ENCODE measurements at places on chromosomes 5 and 9.

- no peak for DNase-seq
Measured at GRCh38 chr5:31753700-31754357, 114.9 kb downstream of the PDZD2 start.

- no peak for DNase-seq
Measured at GRCh38 chr9:91067306-91067860, 265.8 kb downstream of the SYK start.

- DNase-seq = no peak
Measured at GRCh38 chr9:134632329-134632728, 9.3 kb upstream of the COL5A1 start.

GRCh38 chr9:20634895-20635294 lies 12.6 kb upstream of the MLLT3 start:
- DNase-seq = no peak

DNA sequence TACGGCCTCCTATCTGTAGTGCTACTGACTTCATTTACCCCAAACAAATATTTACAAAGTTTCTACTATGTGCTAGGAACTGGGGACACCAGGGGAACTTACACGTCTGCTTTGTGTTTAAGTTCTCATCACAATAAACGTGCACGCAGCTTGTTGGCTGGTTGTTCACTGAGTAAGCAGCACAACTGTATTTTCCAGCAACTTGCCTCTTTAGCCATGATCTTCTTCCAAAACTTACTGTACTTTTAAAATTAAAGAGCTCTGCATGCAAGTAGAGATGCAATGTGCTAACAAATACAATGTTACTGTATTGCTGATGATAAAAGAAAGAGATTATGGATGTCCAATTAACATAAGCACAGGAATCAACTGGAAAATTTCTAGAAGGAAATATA lies 62.8 kb downstream of the RAPGEF1 start:
- no peak for DNase-seq

- no peak for DNase-seq
Measured at GRCh38 chr9:89668216-89668865, 63.5 kb downstream of the GADD45G start.

DNA sequence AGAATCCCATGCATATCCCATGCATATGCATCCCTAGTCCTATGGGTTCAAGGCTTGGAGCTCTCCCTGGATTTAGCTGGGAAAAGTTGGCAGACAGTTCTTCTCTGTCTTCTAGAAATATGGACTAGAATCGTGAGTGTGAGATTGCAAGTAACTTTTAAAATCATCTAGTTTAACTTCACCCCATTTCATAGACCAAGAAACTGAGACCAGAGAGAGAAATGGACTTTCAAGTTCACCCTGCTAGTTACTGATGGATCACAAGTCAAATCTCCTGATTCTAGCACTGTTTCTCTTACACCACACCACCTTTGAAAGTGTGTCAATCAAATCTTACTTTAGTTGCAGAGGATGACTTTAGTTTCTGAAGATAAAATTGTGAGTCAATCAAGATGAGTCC lies 13.4 kb downstream of the TGFBI start:
- no peak for DNase-seq

DNA sequence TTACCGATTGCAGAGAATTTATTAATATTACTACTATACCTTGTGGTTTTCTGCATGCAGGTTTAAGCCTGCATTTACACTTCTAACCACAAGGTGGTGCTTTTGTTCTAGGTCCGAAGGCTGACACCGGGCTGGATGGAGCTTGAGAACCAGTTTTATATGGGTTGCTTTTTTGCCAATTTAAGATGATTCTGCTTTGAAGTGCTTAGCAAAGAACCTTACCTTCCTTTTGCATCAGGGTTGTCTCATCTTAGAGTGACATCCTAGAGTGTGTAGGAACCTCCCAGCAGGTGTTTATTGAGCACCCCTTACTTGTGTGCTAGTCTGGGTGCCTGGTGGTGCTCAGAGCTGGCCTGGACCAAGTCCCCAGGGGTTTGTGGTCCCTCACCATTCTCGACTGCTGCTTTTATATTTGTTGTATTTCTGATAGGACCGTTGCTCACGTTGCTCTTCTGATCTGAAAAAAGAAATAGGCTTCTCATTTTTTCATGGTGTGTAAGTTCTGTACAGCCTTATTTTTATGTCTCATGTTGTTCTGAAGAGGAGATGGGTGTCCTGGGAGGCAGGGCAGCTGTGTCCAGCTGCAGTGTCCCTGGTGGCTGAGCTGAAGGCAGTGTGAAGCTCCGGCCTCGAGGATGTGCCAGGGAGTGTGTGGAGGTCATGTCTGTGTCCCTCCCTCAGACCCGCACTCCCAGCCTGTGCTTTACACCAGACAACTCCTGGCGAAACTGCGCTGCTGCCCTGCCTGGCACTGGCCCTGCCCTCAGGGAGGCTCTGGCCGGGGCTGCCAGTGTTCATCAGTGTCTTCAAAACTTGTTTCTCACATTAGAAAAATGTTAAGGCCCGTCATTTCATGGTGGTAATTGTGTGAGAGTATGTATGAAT lies 54.3 kb downstream of the EHMT1 start:
- no peak for DNase-seq

- no peak for DNase-seq
Measured at GRCh38 chr9:102497709-102498108, 497.4 kb upstream of the CYLC2 start.

- no peak for DNase-seq
Measured at GRCh38 chr5:154756868-154757813, 2.0 kb downstream of the LARP1 start.

DNA sequence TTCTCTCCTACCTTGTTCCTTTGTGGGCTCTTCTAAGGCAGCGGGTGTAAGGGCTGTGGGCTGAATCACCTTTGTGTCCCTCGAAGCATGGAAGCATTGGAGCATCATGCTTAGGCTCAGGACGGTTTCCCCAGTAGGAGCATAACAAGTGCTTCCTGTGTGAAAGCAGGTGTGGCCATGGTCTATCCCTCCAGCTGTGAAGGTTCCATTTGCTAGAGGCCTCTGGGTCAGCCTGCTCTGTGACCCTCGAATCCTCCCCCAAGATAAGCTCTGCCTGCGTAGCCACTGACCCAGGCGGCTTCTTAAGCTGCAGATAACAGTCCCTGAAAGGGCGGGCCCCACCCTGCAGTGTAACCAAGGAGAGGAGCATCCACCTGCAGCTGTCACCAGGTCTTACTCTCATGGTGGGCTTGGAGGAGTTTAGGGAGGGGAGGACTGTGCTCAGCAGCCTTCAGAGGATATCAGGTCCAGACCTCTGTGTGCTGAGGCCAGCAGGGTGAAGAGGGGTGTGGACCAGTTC lies 8.4 kb upstream of the NDST1 start:
- no peak for DNase-seq

- DNase-seq = no peak
Measured at GRCh38 chr9:97480749-97481148, 20.7 kb upstream of the TMOD1 start.

DNA sequence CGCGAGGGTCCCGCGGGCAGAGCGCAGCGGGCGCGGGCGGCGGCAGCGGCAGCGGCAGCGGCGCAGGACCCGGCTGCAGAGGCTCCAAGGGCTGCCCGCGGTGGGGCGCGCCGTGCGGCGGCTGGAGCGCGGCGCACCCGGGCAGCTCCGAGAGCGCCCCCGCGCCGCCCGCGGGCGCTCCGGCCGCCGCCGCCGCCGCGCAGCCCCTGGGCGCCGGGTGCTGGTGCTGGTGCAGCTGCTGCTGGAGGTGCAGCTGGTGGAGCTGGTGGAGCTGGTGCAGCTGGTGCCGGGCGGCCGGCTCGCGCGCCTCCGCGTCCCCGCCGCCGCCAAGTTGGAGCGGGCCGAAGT lies 644 bp downstream of the IER5L start:
- no peak for DNase-seq

DNA sequence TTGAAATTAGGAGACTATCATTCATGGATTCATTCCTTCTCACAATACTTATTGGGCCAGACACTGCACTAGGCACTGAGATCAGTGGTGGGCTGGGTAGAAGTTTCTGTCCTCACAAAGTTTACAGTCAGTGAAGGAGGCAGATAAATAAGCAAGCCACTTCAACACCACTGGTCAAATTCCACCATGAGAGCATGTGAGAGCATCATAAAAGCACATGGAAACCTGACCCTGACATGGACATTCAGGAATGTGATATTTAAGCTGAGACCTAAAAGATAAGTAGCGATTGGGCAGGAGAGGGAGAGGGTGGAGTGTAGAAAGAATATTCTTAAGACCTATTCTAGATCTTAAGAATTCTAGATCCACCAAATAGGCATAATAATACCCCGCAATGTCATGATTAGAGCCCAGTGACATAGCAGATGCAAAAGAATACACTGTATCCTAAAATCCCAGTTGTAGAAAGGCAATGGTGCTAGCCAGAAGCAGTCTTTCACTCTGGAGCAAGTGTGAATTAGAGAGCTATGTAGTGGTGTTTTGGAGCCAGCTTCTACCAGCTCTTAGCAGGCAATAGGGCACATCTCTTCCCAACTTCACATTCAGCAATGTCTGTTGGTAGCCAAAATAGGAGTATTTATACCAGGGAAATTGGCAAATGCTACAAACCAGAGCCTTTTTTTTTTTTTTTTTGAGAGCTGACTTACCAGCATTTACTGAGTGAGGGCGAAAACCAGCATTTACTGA lies 46.4 kb downstream of the SH3RF2 start:
- no peak for DNase-seq

- no peak for DNase-seq
Measured at GRCh38 chr5:171316258-171317121, 7.4 kb downstream of the TLX3 start.

- DNase-seq = no peak
Measured at GRCh38 chr9:90883661-90884060, 82.0 kb downstream of the SYK start.

- DNase-seq = no peak
Measured at GRCh38 chr9:19746223-19746622, 42.6 kb downstream of the SLC24A2 start.

DNA sequence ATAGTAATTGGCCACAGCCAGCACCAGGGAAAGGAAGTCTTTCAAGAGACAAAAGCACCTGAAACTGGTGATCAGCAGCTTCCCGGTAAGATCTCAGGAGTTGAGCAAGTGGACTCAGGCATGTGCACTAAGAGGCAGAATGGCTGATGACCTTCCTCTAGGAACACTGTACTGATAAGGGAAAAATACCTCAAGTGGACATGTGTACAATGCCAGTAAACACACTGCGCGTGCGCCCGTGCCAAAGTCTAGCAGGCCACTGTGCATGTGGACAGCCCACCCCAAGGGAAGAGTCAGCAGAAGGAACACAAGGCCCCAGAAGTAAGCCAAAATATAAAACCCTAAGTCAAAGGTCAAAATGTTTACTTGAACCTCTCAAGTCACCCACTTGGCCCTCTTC lies 423.0 kb downstream of the TUSC1 start:
- no peak for DNase-seq

- DNase-seq = no peak
Measured at GRCh38 chr5:74074111-74074510, 448.1 kb downstream of the ARHGEF28 start.

DNA sequence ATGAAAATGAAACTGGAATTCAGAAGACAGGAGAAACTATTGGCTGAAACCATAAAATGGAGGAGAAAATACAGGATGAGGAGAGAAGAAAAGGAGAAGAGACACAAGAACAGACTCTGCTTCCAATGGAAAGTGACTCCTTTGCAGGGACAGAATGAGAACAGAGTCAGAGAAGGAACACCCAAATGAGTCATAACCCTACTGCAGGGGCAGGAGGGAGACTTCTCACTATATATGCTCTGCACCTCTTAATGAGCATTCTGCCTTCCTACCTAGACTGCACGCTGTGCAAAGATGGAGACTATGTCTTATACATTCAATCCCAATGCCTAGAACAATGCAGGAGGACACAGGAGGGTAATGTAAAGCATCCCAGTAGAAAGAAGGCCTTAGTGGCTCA lies 2.1 kb downstream of the SAXO1 start:
- no peak for DNase-seq

GRCh38 chr9:103397868-103398600 lies 402.9 kb downstream of the CYLC2 start:
- no peak for DNase-seq

GRCh38 chr5:87885758-87886157 lies 382.9 kb downstream of the TMEM161B start:
- DNase-seq = no peak

All from stimulated activated CD8-positive, alpha-beta memory T cell treated with anti-CD3 and anti-CD28 coated beads, Interleukin-15, amount 100 ng/mL, for 24 hours (primary cell).